ENCODE measurements at places on chromosomes 16 and 17.
A peak's percentile ranks its signal among the peaks of the same experiment; 100 is the strongest.

- DNase-seq: no peak
These were observed 495.9 kb upstream of the RBFOX1 start for GRCh38 chr16:6836766-6837165.

GRCh38 chr16:81335669-81336068 is 20.9 kb downstream of the GAN start:
- DNase-seq: no peak

DNA sequence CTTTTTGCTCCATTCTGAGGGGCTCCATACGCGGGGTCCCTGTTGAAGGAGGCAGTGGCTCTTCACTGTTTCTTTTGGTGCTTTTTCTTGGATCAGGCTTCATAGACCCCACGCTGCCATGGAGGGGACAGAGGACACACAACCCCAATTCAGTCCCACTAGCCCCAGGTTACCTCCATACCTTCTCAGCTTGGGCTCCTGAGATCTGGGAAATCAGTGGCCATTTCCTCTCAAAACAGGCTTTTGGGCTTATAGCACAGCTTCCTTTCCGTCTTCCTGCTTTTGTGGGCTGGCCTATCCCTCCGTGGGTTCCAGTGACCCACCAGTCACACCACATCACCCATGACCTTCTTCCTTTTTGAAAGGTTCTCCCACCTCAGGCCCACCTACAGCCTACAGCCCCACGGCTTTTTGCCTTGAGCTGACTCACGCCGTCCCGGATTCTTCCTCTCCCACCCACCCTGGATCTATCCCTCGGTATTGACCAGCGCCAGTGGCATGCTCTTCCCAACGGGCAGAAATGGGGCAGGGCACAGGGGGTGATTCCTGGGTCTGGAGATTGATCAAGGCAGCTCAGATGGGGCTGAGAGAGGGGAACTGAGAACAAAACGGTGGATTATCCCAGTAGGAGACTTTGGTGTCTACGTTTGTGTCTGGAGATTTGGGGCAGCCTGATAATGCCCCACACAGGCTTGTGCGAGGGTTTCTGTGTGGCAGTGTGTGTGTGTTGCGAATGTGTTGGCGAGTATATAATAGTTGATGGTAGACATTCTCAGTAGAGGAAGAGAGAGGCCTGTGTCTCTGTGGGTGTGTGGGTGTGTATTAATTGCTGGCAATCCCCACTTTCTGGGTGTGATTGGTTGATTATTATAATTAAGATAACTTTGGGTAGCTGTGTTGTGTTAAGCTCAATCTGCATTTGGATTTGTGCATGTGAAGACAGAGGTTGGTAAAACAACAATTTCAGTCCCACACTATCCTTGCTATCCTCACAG is 3.8 kb downstream of the TBX21 start:
- DNase-seq: no peak

- no peak for DNase-seq
These were observed 35.4 kb downstream of the CHD9 start for GRCh38 chr16:53090286-53090590.

DNA sequence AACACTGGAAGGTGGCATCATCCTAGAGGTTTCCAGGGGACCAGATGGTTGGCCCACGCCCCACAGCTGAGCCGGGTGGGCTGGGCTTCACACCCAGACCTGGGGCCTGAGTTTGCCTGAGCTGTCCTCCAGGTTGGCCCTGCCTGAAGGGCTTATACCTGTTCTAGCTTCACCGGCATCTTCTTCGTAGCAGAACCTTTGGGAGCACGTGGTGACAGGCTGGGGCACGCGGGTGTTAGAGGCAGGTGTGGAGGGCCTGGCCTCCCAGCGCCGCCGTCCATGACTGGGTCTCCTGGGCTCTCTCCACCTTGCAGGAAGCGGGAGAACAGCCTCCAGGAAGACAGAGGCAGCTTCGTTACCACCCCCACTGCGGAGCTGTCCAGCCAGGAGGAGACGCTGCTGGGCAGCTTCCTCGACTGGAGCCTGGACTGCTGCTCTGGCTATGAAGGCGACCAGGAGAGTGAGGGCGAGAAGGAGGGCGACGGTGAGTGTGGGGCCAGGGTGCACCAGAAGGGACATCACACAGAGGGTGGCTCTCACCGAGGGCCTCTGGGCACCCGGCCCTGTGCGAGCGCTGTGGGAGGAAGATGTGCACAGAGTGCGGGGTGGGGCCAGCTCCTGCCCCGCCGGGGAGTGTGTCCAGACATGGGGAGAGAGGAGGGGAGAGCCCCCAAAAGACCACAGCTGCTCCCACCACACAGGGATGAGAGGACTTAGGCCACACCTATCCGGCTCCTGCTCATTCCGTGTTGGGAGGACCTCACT is 4.6 kb upstream of the TEDC2 start:
- no peak for DNase-seq

DNA sequence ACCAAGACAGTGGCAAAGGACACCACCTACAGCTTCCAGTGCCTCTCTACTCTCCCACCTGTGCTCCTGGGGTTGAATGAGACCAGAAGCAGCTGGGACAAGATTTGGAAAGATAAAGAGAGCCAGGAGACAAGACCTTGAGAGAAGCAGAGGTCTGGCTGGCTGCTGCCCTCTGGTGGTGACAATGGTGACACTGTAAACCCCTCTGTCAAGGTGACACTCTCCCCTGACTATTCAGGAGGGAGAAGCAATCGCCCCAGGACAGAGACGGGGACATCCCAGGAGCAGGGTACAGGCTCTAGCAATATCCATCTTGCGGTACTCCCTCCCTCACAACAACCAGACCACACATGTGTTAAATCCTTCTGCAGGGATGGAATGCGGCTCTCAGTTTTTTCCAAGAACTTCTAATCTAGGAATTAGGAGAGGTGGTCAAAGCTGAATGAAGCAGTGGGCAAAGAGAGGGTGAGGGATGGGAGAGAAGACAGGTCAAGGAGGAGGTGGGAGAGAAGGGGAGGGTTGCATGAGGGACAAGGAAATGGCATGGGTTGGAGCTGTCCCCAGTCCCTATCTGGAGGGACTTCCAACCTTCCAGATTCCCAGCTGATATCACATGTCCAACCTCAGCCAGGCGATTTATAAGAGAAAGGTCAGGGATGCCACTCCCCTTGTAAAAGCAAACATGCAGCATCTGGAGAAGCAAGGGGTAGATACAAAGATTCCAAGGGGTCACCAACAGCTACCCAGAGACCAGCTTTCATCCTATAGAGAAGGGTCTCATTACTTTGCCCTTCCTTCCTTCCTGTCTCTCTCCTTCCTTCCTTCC is 2.9 kb downstream of the PHOSPHO1 start:
- peak; percentile 66 for DNase-seq

DNA sequence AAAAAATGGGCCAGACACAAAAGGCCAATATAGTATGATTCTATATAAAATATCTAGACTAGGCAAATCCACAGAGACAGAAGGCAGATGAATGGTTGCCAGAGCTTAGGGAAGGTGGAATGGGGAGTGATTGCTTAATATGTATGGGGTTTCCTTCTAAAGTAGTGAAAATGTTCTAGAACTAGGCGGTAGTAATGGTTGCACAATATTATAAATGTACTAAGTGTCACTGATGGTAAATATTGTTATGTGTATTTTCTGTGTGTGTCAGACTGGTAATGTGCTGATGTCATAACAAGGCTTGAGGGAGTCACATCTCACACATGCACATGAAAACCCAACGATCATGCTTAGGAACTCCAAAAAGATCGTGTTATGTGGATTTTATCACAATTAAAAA is 106.9 kb upstream of the SIAH1 start:
- DNase-seq: no peak

DNA sequence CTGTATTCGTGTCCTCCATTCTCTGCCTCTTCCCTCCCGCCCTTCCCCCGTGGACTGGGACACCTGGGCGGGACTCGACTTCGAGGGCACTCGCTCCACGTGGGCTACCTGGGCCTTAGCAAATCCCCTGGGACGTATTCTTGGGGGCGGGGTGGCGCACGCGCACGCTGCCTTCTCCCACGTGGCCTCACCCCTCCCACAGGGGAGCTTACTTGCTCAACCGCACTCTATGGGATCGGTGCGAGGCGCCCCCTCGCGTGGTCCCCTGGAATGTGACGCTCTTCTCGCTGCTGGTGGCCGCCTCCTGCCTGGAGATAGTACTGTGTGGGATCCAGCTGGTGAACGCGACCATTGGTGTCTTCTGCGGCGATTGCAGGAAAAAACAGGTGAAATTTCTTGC is 3.5 kb downstream of the VMO1 start:
- DNase-seq: no peak

DNA sequence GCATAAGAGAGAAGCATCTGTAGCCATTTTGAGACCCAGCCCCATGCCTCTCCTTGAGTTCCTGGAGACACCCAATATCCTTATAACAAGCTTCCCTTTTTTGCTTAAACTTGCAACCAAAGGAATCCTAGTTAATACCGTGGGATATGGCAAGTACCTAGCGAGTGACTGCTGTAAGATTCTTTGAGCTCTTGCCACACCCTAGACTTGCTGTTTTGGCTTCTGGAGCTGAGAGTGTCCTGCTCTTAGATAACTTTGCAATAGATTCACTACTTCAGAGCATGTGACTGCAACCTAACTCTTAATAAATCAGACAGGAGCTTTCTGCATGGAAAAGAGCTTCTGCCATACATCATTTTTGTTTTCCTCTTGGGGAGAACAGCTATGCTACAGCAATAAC is 58.3 kb downstream of the AKAP1 start:
- DNase-seq: no peak

- DNase-seq: no peak
These were observed 8.9 kb upstream of the WSCD1 start for GRCh38 chr17:6061290-6061689.

GRCh38 chr17:81914103-81914850 is 3.1 kb upstream of the PCYT2 start:
- DNase-seq: no peak

GRCh38 chr17:59277031-59277430 is 54.4 kb upstream of the YPEL2 start:
- no peak for DNase-seq

GRCh38 chr17:50953831-50954601 is 87.9 kb upstream of the TOB1 start:
- no peak for DNase-seq

DNA sequence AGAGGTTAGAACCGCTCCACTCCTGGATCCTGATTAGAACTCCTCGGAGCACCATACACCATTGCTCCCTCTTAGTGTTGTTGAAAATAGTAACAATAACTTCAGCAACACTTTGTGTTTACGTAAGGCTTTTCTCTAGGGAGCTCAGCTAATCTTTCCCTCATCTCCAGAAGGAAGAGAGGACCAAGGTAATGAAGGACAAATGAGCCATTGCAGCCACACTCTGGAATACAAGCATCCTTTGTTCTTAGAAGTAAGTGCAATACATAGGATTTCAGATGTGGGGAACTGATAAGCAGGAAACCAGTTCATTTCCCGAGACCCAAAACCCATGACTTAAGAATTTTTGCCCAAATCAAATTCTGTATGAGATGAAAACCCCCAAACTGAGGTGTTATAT is 22.9 kb upstream of the ZNF652 start:
- no peak for DNase-seq

- DNase-seq: no peak
These were observed 654 bp downstream of the TNFAIP1 start for GRCh38 chr17:28335959-28336871.

- DNase-seq: no peak
These were observed 9.8 kb downstream of the SLC7A6OS start for GRCh38 chr16:68300734-68301459.

DNA sequence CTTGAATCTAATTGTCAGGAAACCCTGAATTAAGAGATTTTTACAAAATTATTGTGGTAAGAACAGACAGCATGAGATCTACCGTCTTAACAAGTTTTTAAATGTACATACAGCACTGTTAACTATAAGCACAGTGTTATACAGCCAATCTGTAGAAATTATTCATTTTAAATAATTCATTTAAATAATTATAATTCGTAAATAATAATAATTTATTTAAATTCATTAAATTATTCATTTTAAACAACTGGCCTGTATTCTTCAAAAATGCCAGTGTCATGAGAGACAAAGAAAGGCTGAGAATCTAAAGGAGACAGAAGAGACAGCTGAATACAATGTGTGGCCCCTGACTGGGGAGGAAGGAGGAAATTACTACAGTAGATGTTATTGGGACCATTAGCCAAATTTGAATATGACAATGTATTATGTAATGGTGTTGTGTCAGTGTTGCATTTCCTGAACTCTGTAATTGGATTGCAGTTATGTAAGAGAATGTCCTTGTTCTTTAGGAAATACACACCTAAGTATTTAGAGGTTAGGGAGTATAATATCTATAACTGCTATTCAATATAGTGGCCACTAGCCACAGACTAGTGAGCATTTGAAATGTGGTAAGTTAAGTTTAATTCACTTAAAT is 2.3 kb downstream of the RSAD1 start:
- DNase-seq: no peak

- no peak for DNase-seq
These were observed 8.8 kb upstream of the ABCA8 start for GRCh38 chr17:68963958-68964357.

- DNase-seq: no peak
These were observed 567 bp upstream of the GCSH start for GRCh38 chr16:81096715-81097208.

- no peak for DNase-seq
These were observed 58.0 kb upstream of the HNF1B start for GRCh38 chr17:37802712-37803416.

GRCh38 chr17:12547831-12548230 is 117.9 kb upstream of the MYOCD start:
- no peak for DNase-seq

GRCh38 chr17:78861229-78861628 is 20.6 kb upstream of the USP36 start:
- no peak for DNase-seq

DNA sequence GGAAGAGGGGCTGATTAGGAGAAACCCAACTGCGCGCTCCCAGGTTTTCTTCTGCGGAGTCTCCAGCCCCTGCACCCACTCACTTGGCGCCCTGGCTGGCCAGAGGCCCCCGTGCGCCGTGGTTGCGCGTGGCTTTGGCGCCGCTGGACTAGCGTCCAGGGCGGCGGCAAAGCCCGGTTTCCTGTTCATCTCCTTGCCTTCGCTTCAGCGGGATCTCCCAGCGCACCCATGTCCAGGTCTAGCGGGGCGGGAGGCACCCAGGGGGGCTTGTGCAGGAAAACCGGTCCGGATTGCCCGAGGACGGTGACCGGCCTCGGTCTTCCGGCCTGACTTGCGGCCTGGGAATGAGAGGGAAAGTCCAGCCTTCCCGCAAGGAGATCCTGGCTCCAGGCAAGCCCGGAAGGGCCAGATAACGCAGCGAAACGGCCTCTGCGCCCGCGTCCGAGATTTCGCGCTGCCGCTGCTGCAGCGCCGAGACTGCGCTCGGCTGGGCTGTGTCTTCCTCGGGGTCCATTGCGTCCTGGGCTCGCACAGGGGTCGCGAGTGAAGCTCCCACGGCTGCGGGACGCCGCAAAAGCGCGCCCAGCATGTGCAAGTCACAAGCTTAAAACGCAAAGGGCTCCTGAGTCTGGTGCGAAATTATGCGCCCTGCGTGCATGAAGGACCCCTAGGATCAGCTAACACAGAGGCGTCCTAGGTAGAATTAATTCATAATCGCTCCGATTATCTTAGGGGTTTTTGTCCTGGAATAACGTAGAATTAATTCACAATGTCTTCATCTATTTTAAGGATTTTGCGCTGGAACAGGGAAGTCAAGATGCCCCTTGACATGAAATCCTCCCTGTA is 5.7 kb downstream of the FOXF1 start:
- DNase-seq: no peak

- no peak for DNase-seq
These were observed 174.1 kb downstream of the RGS9 start for GRCh38 chr17:65311261-65311660.

GRCh38 chr16:78762222-78762621 is 662.8 kb downstream of the WWOX start:
- DNase-seq: no peak

- DNase-seq: no peak
These were observed 71.9 kb upstream of the GSE1 start for GRCh38 chr16:85541181-85541580.
